ENCODE measurements at places on chromosomes 11 and 22.
A peak's percentile ranks its signal among the peaks of the same experiment; 100 is the strongest.

- DNase-seq, result no peak
Measured at GRCh38 chr11:123484448-123484847, 54.4 kb downstream of the GRAMD1B start.

DNA sequence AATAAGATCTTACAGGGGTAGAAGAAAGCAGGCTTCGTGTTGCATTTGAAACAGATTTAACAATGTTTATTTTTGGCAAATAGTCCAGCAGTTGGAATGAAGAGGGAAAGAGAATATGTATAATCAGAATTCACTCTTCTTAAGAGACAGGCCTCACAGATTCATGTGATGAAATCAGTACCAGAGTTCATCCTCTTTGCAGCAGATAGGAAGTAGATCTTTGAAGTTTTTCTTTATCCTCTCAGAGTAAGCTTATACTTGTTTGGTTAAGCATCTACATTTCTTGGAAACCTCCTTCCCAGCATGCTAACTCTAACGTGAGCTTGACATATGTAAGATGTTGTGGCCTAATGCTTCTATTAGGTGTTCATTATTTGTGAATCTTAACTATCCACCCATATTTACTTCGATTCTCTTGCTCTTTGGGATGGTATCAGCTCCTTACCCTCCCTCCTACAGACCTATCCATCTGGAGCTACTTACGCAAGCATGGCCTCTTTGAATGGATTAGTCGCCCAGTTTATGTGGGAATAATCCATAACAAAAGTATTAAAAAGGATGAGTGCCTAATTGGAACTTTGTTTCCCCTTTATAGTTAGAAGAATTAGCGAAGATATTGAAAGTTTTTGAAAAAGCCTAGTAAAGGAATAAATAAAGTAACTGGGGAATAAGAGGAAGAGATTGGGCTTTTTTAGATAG is 80.1 kb downstream of the PRMT3 start:
- DNase-seq, result no peak

DNA sequence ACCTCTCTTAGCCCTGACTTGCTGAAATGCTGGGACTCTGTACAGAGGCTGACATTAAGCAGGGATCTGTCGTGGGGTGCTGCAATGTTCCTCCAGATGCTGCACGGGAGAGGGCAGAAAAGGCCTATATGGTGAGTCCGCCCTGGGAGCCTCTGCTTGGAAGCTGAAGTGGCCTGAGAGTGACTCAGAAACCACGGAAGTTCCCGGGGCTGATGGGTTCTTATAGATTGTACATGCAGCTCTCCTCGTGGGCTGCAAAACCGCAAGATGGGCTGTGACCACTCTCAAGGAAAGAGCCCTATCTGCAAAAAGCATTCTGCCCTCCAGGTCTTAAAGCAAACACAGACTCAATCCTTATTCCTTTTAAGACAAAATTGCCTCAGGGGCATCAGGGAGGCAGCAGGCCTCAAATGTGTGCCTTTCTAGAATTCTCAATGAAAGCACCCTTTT is 5.8 kb upstream of the SLC43A3 start:
- no peak for DNase-seq

GRCh38 chr11:11806074-11806473 is 35.7 kb upstream of the USP47 start:
- no peak for DNase-seq

- no peak for DNase-seq
Measured at GRCh38 chr11:47905358-47906059, 57.4 kb upstream of the NUP160 start.

- no peak for DNase-seq
Measured at GRCh38 chr11:10514709-10515108, 26.3 kb downstream of the RNF141 start.

- DNase-seq, result no peak
Measured at GRCh38 chr11:117882311-117882905, 6.0 kb upstream of the FXYD6 start.

- DNase-seq, result no peak
Measured at GRCh38 chr11:126592496-126593410, 237.3 kb downstream of the ST3GAL4 start.

- DNase-seq, result no peak
Measured at GRCh38 chr11:57464539-57465181, 4.3 kb downstream of the RTN4RL2 start.

DNA sequence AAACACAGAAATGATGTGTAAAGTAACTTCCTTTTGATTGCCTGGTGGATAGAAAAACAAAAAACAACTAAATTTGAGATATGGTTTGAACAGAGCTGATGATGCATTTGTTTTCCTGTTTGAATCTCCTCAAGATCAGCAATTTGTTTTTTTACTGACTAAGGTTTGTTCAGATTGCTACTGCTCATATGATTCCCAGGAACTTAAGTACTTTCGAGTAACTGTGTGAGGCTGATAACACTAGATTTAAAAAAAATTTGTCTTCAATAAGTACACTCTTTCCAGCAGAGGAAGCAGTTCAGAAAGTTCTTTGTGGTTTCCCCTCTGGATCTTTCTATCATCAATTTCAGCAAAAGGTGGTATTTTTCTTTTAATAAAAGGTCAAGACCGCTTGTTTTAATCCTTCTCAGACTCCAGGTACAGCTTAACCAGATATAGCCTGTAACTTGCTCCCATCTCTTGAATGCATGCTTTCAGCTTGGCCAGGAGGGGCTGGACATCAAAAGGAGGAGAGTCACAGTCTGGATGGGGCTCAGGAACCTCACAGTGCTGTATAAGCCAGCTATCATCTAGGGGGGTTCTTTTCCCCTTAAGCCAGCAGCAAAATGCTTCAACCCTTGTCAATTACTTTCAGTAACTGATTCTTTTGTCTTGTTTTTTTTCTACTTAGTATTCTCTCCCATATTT is 12.3 kb upstream of the MS4A6E start:
- DNase-seq, result no peak

- no peak for DNase-seq
Measured at GRCh38 chr22:25100948-25101347, 98.7 kb upstream of the CRYBB3 start.

- DNase-seq, result peak; percentile 86
Measured at GRCh38 chr11:128324531-128325141, 262.7 kb downstream of the ETS1 start.

GRCh38 chr11:120666121-120666639 is 154.6 kb downstream of the GRIK4 start:
- DNase-seq, result no peak

- no peak for DNase-seq
Measured at GRCh38 chr11:28983780-28984179, 875.6 kb downstream of the METTL15 start.

- DNase-seq, result no peak
Measured at GRCh38 chr11:95086151-95086550, 3.5 kb upstream of the ENDOD1 start.

DNA sequence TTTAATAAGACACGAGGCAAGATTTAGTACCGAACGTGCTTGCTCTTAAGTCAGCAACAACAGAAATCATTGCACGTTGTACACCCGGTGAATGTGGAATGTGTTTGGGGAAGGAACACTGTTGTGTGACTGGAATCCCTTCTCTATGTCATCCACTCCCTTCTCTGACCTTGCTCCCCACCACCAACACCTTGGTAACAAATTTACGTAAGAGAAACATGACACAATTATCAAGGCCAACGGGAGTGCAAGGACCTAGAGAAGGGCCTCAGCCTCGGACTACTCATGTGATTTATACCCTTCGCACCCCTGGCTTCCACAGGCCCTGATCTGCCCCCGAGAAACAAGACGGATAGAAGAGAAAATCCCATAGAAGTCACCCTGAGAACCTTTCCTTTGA is 236.2 kb downstream of the LARGE1 start:
- no peak for DNase-seq

- DNase-seq, result no peak
Measured at GRCh38 chr11:72231396-72232259, 7.1 kb downstream of the INPPL1 start.

GRCh38 chr11:120784566-120785251 is 239.2 kb upstream of the TBCEL start:
- DNase-seq, result no peak

GRCh38 chr11:126123686-126124085 is 61.0 kb upstream of the CDON start:
- DNase-seq, result no peak

DNA sequence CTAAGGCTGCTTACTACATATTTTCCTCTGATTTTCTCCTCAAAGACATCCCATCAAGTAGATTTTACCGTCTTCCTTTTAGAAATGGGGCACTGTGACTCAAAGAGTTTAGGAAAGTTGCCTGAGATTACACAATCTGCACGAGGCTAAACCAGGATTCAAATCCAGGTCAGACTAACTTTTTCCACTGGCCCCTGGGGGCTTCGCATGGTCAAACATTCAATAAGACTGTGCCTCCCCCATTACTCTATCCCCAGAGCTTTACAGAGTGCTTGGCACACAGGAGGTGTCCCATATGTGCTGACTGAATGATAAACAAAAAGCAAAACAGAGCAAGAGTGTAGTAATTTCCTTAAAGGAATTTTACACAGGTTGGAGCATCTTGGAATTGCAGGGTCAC is 118.1 kb upstream of the TEAD1 start:
- DNase-seq, result no peak

DNA sequence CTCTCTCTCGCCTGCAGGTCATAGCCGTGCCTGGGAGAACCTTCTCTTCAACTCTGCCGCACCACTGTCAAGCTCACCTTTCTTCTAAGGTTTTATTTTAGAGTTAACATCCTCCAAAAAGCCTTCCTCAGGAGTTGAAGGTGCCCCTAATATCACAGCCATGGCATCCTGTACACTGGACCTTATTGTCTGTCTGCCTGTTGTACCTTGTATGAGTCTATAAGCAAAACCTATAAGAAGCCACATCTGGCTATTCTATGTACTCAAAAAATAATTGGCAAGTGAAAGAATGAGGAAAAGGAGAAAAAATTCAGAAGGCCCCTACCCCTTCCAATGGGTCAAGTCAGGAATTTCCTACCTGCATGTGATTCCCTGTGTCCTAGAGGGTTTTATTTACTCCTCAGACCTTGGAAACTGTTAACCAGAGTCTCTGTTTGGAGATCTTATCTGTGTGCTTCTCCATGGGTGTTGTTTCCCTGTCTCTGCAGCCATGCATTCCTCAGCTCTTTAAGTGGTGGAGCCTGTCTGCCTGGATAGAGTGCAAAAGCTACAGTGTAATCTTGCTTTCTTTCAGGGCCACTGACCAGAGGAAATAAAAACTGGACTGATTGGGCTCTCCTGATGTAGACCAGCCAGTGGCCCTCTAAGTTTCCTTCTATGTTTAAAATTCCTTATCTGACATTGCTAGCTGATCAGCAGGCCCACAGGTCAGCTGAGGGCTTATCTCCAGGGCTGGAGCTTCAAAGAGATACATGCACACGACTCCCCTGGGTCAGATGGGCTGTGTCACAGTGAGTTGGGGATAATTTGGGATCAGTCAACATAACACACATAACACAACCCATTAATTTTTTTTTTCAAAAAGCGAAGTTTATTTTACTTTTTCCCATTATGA is 37.6 kb upstream of the TMEM135 start:
- DNase-seq, result no peak

GRCh38 chr22:32992821-32993220 is 65.4 kb downstream of the SYN3 start:
- no peak for DNase-seq

DNA sequence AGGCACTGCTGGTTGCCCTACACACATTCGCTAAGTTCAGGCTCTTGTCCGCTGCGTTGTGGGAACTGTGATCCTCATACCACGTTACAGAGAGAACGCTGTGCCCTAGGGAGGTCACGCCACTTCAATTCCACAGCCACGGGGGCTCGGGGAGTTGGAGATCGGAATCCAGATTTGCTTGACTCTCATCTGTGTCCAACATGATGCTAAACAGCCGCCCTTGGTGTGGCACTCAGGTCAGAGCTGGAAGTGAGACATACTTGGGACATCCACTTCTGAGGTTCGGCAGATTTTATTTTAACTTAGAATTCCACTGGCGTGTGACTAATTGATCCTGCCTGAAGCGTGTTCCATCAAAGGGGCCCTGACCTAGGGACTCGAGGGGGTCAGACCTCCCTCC is 41.7 kb downstream of the RIBC2 start:
- DNase-seq, result no peak

GRCh38 chr11:77055101-77055561 is 11.6 kb upstream of the CAPN5 start:
- DNase-seq, result no peak
